Activated T-cell treated with anti-CD3 and anti-CD28 coated beads, Interleukin-2, amount 50 U/mL, for 1 hour (primary cell): ENCODE measurements at places on chromosomes 4 and X.

- no peak for DNase-seq
Observed at GRCh38 chr4:185204238-185204910, 574 bp upstream of the CFAP97 start.

DNA sequence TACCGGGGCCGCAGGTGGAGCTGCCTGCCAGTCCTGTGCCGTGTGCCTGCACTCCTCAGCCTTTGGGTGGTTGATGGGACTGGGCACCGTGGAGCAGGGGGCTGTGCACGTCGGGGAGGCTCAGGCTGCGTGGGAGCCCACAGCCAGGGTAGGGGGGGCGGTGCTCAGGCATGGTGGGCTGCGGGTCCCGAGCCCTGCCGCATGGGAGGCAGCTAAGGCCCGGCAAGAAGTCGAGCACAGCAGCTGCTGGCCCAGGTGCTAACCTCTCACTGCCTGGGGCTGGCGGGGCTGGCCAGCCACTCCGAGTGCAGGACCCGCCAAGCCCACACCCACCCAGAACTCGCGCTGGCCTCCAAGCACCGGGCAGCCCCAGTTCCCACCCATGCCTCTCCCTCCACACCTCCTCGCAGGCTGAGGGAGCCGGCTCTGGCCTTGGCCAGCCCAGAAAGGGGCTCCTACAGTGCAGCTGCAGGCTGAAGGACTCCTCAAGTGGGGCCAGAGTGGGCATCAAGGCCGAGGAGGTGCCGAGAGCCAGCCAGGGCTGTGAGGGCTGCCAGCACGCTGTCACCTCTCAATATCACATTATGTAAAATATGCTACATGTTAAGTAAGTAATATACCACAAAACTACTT, 104.1 kb downstream of the COX7B2 start:
- no peak for DNase-seq

DNA sequence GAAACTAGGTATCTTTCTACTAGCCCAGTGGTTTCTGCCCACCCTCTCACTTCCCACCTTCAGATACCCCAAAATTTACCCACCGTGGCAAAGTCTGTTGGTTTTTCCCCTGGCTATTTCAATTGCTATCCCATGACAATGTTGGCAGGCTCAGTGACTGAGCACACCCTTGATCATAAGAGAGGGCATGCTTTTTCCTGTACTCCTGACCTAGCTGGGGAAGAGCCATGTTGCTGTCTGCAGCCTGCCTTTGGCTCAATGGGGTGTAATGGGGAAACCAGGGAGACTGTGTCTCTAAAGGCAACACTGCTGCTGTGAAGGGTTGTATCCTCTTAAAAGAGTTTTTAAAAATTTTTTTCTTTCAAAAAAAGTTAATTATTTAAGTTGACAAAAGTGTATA, 90.4 kb upstream of the CITED1 start:
- DNase-seq = no peak

GRCh38 chrX:118423558-118423957, 72.1 kb upstream of the DOCK11 start:
- no peak for DNase-seq

- no peak for DNase-seq
Observed at GRCh38 chr4:40224432-40224831, 27.6 kb downstream of the RHOH start.

GRCh38 chr4:27844376-27844775, 983.7 kb downstream of the STIM2 start:
- DNase-seq = no peak

DNA sequence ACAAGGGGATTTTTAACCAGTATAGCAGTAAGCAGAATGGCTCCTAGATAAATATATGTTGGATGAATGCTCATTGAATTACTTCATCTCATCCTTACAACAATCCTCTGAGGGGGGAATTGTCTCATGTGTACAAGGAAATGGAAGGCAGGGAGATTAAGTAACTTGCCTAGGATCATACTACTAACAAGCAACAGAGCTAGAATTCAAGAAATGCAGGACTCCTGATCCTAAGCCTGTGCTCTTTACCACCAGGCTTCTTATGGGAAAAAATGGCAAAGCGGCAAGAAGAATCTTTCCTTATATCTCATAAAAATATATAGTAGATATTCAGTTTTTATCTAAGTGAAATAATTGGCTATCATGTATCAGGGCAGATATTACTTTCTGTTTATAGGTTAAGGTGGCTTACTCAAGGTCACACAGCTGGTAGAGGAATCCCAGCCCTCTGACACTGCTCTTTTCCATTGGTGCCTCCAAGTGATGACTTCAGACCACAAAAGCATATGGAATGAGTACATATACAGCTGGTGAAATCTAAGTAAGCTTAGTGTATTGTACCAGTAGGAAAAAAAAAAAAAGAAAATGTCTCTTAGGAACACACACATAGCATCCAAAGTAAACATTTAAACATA, 2.1 kb downstream of the ABHD18 start:
- DNase-seq = no peak

- DNase-seq = no peak
Observed at GRCh38 chrX:27878862-27879261, 71.1 kb downstream of the MAGEB10 start.

GRCh38 chrX:79371640-79372039, 4.5 kb upstream of the ITM2A start:
- DNase-seq = no peak

DNA sequence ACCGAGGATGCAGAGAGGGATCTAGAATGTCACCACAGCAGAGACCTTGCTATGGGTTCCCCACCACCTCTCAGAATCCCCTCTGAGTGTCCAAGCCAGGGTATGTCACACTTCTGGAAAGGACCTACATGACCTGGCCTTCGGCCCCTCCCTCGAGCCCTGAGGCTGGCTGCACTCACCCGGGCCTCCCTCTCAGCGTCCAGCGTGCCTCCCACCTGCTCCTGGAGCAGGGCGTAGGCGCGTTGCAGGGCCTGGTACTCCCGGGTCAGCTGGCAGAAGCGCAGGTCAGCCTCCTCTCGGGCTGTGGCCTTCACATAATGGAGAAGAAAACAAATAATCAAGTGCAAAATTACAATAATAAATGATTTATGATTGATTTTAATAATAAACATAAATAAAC, 43.9 kb upstream of the C4orf50 start:
- no peak for DNase-seq

- no peak for DNase-seq
Observed at GRCh38 chrX:110180928-110181310, 137.0 kb downstream of the AMMECR1 start.

DNA sequence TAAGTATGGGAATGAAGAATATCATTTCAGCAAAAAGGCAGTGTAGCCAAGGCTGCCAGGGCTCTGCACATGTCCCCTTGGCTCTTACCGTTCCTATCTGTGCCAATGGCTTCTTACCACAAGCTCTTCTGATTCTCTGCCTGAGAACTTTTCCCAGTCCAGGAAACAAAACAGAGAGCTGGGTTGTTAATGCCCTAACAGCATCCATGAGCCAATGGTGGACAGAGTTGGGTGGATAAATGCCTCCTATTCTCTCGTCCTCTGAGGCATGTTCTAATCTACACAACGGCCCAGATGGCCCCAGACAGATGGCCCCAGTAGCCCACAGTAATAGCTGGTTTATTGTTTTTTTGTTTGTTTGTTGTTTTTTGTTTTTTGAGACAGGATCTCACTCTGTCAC, 28.0 kb downstream of the SCD5 start:
- no peak for DNase-seq

- DNase-seq = no peak
Observed at GRCh38 chrX:69424161-69424560, 80.0 kb upstream of the NALF2 start.

DNA sequence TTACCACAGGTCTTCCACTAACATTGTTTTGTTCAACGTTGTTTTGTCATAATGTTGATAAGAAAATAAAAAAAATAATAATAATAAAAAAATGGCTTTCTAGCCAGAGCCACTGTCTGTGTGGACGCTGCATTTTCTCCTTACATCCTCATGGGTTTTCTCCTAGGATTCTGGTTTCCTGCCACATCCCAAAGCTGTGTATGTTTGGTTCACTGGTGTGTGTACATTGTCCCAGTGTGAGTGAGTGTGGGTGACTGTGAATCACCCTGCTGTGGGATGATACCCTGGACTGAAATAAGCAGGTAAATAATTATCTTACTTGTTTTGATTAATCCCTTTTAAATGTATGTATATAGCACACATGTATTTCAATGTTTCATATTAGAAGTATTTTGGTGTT, 2154.4 kb upstream of the AGA start:
- DNase-seq = no peak

DNA sequence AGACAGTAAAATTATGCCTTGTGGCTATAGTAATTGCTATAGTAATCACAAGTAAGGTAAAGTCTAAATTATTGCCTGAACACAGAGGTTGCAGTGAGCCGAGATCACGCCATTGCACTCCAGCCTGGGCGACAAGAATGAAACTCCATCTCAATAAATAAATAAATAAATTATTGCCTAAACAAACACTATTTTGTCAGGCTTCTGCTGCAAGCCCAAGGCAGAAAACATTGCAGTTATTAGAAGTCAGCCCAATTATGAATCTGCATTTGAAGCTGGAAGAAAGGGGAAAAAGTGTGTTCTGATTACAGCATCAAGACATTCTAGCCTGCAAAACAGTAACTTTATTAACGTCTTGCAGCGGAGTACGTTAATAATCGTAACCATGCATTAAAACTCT, 17.1 kb downstream of the HSD17B13 start:
- no peak for DNase-seq

- no peak for DNase-seq
Observed at GRCh38 chrX:39953879-39954278, 143.9 kb downstream of the BCOR start.

DNA sequence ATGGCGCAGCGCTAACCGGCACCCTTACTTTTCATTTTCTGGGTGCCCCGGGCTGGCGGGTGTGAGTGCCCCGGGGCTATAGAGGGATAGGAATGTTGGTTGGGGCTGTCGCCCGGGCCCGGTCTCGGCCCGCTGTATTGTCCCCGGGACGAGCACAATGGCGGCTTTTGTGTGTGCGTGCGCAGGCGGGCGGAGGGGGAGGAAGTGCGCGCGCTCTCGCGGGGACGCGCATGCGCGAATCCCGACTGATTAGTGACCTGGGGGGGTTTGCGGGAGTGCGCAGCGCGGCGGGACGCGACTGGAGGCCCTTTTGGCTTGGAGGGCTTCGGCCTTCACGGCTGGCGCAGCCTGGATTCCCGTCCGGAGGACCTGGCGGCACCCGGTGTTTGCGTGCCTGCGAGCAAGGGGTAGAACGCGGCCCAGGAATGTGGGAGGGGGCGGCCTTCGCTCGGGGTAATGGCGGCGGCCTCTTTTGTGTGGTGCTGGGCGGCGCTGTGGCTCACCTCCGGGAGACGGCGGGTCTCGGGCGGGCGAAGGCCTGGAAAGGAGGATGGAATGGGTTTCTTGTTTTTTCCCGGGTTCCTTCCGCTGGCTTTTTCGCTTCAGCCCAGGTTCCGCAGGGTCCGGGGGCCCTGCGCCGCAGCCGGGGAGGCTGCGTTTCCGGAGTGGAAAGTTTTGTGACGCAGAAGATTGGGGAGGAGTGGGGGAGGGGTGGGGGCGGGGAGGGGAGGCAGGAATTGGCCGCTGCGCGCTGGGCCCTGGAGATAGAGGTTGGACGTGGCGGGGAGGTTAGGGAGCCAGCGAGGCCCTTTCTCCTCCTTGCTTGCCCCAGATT, 618 bp downstream of the DDX3X start:
- DNase-seq = peak; percentile 86

DNA sequence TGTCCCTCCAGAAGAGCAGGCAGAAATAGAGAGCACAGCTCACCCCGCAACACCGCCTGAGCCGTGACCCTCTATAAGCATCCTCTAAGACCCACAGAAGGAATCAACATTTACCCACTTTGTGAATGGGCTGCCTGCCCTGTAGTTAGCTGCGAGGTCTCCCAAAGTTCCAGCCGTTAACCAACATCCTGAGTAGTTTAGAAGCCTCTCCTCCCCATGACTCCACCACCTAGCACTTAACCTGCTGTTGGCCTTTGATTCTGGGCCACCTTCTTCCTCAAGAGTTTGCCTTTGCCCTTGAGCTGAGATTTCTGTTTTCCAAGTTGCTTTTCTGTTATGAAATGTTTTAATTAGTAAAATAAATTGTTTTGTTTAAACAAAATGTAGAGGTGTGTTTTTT, 75.8 kb downstream of the NUDT10 start:
- DNase-seq = no peak

- no peak for DNase-seq
Observed at GRCh38 chr4:20618731-20619130, 81.5 kb upstream of the PACRGL start.

- no peak for DNase-seq
Observed at GRCh38 chr4:127781300-127782024, 660 bp upstream of the HSPA4L start.

GRCh38 chrX:138748480-138748879, 37.0 kb upstream of the FGF13 start:
- no peak for DNase-seq

DNA sequence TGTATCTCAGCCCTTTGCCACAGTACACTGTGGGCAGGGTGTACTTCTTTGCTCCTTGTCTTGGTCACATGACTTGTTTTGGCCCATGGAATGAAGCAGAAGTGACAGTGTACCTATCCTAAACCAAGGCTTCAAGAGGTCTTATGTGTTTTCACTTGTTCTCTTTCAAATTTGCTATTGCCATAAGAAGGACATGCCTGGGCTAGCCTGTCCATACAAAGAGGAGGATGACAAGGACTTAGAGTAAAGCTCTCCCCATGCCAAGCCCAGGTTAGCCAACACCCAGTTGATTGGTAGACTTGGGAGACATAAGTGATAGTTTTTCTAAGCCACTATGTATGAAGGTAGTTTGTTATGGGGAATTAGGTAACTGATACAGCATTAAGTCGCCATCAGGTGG, 141.1 kb upstream of the MID1 start:
- DNase-seq = no peak

- DNase-seq = no peak
Observed at GRCh38 chr4:145418739-145419138, 62.9 kb upstream of the SMAD1 start.

- DNase-seq = no peak
Observed at GRCh38 chrX:23286731-23287130, 47.9 kb upstream of the PTCHD1 start.

- DNase-seq = no peak
Observed at GRCh38 chrX:129445436-129445835, 77.9 kb downstream of the SMARCA1 start.

- no peak for DNase-seq
Observed at GRCh38 chrX:103536732-103537131, 17.4 kb upstream of the RAB40A start.

DNA sequence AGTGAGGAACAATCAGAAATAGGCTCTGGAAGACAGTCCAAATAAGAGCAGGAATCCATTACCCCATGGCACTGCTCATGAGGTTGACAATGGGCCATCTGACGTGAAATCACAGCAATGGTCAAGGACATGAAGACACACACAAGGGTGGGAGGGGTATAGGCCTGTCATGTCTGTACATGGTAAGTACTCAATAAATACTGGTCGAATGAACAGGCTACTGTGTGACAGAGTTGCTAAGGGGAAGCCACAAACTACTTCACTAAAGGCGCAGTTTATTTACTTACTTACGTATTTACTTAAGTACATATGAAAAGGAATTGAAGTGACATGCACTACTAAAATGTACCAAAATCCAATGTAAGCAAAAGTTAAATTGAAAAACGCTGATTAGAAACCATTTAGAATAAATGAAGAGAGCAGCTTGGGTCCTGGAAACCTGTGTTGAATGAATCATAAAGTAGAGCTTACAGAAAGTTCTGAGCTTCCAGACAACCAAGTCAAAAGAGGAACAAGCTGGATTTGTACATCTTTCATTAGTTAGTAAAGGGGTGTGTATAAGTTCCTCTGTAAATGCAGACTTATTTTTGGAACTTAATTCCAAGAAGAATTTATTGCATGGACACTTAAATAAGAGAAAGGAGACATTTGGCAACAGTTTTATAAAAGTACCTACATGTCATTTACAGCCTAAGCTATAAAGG, 32.7 kb downstream of the ALPK1 start:
- DNase-seq = no peak
